Renal cortical epithelial cell (primary cell): ENCODE measurements at places on chromosomes 5 and 9. TPM values are rescaled to one million over a fixed set of nuclear protein-coding genes. Genes with fewer than 3 reads are reported as not detected.
A peak's percentile ranks its signal among the peaks of the same experiment; 100 is the strongest.

- DNase-seq = no peak
Observed at GRCh38 chr5:88979244-88979643, 96.3 kb upstream of the MEF2C start.

GRCh38 chr9:104092875-104093600 is 1.1 kb upstream of the SMC2 start:
- DNase-seq = peak; percentile 13

TAF11L7 gene
- not detected in 2 replicates for total RNA-seq

NRG2 gene
- total RNA-seq = 0.45 and 0.52 TPM in 2 replicates

DNA sequence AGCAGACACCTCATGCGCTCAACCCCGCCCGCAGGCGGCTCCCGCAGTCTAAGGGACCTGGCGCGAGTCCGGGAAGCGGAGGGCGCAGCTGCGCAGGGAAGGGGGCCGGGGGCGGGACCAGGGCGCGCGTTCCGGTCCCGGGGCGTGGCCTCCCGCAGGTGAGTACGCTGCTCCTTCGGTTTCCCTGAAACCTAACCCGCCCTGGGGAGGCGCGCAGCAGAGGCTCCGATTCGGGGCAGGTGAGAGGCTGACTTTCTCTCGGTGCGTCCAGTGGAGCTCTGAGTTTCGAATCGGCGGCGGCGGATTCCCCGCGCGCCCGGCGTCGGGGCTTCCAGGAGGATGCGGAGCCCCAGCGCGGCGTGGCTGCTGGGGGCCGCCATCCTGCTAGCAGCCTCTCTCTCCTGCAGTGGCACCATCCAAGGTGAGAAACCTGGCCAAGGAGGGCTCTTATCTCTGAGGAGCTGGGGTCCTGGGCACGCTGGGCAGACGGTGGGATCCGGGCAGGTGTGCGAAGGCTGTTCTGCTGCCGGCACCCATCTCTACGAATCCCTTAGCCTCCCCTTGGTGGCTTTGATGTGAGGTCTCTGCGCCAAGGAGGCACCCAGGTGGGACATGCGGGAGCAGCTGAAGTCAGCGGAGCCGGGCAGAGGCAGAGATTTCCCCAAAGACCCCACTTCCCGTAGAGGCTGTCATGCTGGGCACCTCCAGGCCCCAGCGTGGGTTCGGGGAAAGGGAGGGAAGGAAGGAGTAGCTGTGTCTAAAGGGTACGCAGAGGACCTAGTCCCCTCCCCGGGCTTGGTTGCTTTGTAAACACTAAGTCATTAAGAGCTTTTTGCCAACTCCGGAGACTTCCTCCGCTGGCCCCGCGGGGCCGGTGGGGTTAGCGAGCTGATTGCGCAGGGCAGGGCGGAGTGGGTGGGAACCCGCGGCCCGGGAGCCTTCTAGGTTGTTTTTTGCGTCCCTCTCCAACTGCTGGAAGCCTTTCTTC is at the start of gene F2RL1:
F2RL1 (plus strand) TSS at position 187 of the 988 bp plus-strand sequence; CDS start at position 340, 153 bp downstream.
- DNase-seq = peak; percentile 81

PTAR1 gene
- 62.5 and 94.2 TPM in 2 replicates for total RNA-seq

KIF20A gene
- 1.3 and 17.9 TPM in 2 replicates for total RNA-seq

GRCh38 chr5:159385536-159385935 is 55.2 kb upstream of the IL12B start:
- no peak for DNase-seq

GRCh38 chr5:1542781-1543180 is 19.0 kb upstream of the LPCAT1 start:
- peak; percentile 98 for DNase-seq

WDR38 gene
- total RNA-seq = not detected in 2 replicates

DNA sequence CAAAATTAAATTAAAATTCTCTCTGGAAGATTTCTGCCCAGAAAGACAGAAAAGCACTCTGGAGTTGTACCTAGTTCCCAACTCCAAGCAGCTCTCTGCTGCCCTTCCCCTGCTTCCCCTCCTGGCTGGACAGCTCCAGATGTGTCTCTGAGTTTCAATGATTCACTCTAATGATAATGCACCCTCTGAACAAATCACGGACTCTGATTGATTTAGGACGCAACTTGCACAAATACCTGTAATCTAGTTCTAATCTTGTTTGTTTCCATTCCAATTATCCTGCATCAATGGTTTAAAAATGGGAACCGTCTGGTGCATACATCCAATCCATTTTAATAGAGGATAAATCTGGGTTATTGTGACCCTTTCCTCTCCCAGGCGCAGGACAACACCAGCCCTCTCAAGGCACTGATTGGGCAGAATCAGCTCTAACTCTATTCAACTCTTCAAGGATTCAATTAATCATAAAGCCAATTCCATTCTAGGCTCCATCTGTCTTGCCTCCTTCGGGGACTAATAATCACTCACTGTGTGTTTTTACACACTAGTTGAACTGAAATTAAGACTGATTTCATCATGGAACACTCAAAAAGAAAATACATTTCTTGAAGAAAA is 111.2 kb upstream of the LRRTM2 start:
- DNase-seq = no peak

- no peak for DNase-seq
Observed at GRCh38 chr5:72191404-72191803, 84.1 kb downstream of the MAP1B start.

GRCh38 chr9:121637713-121638220 is 13.7 kb upstream of the DAB2IP start:
- DNase-seq = peak; percentile 32

GRCh38 chr9:112550531-112550930 is 63.9 kb downstream of the KIAA1958 start:
- DNase-seq = no peak

SLC36A2 gene
- 0.89 TPM in 1 of 2 replicates, not detected in the other for total RNA-seq

DNA sequence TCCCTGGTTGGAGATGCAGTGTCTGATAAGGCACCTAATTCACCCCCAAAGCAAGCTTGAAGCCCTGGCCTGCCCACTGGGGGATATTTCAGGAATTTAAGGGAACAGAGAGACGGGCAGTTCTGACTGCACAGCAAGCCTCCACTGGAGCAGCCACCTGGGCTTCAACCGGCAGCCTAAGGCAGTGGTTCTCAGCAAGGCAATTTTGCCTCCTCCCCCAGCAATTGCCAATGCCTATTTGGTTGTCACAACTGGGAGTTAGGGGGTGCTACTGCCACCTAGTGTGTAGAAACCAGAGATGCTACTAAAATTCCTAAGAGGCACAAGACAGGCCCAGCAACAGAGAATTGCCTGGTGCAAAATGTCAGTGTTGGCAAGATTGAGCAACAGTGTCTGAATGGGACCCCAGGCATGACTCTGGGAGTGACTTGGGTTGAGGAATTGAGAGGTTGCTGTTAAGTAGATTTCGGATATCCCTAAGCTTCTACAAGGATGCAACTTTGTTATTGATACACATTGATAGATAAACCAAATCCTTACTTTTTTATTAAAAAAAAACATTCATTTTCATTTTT is 58.7 kb upstream of the CTSL start:
- peak; percentile 35 for DNase-seq

LHX3 gene
- total RNA-seq = not detected in 2 replicates

- DNase-seq = no peak
Observed at GRCh38 chr5:121152411-121152810, 688.3 kb downstream of the PRR16 start.

DND1 gene
- total RNA-seq = 0.35 and 0.55 TPM in 2 replicates

GRCh38 chr5:172371684-172372083 is 82.6 kb downstream of the SH3PXD2B start:
- no peak for DNase-seq

- no peak for DNase-seq
Observed at GRCh38 chr5:106957336-106957735, 713.4 kb downstream of the EFNA5 start.

DNA sequence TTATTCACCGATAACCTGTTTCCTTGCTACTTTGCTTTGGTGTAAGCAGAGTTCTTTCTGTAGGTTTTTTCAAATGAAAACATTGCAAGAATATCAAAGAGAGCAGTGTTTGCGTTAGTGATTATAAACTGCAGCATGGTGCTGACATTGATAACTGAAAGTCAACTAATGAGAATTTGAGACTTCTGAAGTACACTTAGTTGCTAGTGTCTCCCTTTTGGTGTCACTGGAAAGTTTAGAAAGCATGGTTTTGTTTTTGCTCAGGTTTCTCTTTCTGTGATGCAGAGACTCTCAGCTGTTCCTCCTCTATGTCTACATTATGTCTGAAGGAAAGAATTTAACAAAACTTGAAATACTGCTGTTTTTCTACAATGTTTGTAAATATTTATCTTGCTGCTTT is 80.2 kb upstream of the ZNF169 start:
- DNase-seq = no peak

DNA sequence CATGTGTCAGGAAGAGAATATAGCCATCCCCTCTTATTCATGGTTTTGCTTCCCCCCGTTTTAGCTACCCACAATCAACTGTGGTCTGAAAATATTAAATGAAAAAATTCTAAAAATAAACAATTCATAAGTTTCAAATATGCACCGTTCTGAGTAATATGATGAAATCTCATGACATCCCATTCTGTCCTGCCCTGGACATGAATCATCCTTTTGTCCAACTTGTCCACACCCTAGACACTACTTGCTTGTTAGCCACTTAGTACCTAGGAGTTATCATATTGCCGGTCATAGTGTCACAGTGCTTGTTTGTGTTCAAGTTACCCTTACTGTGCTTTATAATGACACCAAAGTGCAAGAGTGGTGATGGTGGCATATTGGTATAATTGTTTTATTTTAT is 113.5 kb downstream of the CAAP1 start:
- DNase-seq = no peak

- DNase-seq = no peak
Observed at GRCh38 chr5:173884402-173885053, 3.6 kb upstream of the CPEB4 start.

DNA sequence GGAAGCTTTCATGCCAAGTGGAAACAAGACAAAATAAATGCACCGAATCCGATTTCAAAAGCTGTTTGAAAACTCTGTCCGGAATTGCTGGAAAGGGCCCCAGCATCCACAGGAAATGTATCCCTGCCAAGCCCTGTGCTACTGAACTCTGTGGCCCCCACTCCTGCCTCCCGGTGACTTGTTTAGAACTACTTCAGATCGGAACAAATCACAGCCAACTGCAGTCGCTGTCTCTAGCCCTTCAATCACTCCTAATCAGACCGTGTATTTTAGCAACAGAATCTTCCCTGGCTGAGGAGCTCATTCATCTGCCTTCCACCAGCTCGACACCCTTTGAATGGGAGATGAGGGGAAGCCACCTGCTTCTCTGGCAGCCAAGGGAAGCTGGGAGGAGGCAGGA is 94.1 kb downstream of the KCNIP1 start:
- no peak for DNase-seq

- DNase-seq = no peak
Observed at GRCh38 chr9:131255676-131256197, 20.6 kb downstream of the FAM78A start.

DNA sequence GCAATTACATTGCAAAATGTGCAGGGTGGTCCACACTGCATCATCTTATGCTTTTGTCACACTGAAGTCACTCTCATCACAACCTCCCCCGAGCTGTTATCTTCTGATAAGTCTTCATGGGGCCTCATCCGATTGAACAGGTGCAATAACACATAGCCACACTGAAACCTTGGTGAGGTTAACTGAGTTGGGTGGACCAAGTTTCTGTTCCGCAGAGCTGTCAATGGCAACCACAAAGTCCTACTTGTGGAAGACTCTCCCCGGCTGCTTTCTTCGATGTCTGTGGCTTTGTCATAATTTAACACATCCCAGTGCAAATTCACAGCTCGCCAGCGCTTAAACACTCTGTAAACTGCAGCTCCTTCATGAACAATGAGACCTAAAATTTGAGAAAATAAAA is 112.2 kb downstream of the MARCHF11 start:
- DNase-seq = no peak

GRCh38 chr5:51821697-51822096 is 438.4 kb downstream of the ISL1 start:
- no peak for DNase-seq

GRCh38 chr9:93996863-93997262 is 41.7 kb upstream of the BARX1 start:
- DNase-seq = no peak

DNA sequence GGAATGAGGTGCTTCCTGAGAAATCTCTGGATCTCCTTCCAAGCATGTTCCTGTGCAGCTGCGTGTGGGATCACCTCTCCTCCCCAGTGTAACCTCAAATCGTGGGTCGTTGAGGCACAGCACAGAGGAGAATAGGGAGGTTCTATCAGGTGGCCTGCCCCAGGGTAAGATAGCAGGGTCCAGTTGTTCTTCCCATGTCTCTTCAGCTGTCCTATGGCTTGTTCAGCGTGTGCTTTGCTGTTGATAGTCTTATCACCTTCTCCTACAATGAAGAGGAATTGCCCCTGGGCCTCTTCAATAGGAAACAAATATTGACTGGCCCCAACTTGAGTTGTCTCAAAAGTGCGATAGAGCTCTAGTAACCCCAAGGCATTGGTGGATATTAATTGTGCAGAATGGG is 22.4 kb downstream of the BAAT start:
- DNase-seq = no peak

UNC5A gene
- total RNA-seq = 0.69 and 2.2 TPM in 2 replicates

ADCY2 gene
- total RNA-seq = not detected in 2 replicates

DNA sequence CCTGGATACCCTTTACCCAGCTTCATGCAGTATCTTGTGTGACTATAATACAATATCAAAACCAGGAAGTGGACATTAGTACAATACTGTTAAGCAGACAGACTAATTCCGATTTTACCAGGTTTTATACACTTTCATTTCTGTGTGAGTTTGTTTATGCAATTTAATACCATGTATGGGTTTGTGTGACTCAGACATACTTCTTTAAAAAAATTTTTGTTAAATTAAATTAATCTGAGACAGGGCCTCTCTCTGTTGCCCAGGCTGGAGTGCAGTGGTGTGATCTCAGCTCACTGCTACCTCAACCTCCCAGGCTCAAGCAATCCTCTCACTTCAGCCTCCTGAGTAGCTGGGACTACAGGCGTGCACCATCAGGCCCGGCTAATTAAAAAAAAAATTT is 156.8 kb downstream of the GAPVD1 start:
- no peak for DNase-seq

PTGDS gene
- 0.45 TPM in 1 of 2 replicates, not detected in the other for total RNA-seq

DNA sequence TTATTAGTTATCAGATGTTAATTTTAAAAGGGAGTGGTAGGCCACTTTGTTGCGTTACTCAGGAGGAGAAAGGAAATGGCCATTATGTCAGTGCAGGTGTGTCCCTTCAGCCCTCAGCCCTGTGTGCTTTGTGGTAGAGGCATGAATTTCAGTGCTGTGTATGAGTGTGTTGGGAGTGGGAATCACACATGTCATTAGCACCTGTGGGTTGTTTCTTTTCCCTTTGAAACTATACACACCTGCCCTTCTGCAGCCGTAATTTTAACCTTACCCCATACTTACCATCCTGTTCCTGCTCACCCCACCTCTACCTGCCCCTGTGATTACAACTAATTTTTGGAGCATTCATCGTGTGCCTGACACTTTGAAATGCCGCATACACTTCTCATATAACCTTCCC is 156.4 kb downstream of the ARHGAP26 start:
- no peak for DNase-seq

COL15A1 gene
- total RNA-seq = 0.05 and 0.35 TPM in 2 replicates

SPATA31D1 gene
- total RNA-seq = not detected in 2 replicates

DNA sequence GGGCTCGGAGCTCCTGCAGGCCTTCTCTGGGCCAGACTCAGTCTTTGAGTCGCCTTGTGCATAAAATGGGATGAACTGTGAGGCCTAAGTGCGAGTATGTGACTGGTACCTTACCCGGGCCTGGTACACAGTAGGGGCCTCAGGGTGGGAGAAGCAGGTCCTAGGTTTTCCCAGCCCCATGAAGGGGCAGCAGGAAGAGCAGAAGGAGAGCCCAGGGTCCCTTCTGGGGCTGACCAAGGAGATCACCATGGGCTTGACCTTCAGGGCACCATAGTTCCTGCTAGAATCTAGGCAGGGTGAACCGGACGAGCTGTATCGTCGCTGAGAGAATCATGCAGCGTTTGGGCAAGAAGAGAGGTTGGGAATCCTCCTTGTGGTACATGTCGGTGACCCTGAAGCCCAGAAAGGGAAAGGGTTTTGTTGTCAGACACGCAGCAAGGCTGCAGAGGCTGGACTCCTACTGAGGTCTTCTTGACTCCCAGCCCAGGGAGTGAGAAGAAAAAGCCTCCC is 373 bp upstream of the PHYKPL start:
- no peak for DNase-seq
